ENCODE measurements at places on chromosomes 11 and 22. TPM values are rescaled to one million over a fixed set of nuclear protein-coding genes. Genes with fewer than 3 reads are reported as not detected.

The CD6 gene
- 3.1 TPM for total RNA-seq

The EHF gene
- total RNA-seq: 144 TPM

DNA sequence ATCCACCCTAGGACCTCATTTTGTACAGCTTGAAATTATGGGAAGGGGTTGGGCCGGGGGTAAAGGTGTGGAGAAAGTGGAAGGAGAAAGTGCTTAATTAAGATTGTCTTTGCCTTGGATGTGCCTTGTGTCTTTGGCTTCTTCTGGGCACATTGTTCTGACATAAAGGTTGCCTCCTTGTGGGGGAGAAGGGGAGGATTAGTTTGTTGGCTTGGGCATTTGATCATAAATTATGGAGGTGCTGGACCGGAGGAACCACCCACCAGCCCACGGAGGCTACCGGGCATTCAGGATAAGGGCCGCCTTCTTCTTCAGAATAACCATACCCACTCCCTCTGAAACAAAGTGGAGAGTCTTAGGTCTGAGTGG, 1.3 kb downstream of the PAFAH1B2 start:
- H3K4me1 ChIP-seq: peaks cover 16% of the 10 kb centered on the region
- H3K27ac ChIP-seq: peak overlapping the region; percentile 92
- peak overlapping the region; percentile 91 for H3K4me3 ChIP-seq
- H3K27me3 ChIP-seq: no peaks in the 10 kb centered on the region
- DNase-seq: no peak

DNA sequence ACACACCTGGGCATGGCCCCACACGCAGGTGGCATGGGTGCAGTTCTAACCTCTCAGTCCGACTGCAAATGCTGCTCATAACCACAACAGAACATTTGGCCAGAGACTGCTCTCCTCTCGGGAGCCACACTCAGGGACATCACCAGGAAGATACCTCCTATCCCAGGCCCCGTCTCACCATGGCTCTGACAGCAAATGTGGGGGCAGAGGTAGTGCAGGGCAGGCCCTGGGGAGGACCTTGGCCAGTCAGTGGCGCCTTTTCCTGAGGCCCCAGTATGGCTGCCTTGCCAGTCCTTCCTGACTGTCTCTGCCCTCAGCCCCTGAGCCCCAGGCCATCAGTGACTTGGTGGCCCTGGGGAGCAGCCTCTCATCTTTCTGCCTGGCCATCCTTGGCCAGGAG, 2.8 kb downstream of the KRTAP5-6 start:
- no peak overlapping the region for H3K27ac ChIP-seq
- no peaks in the 10 kb centered on the region for H3K36me3 ChIP-seq
- H3K4me1 ChIP-seq: no peaks in the 10 kb centered on the region
- no peak overlapping the region for H3K4me3 ChIP-seq

All from lung (tissue), 17 donors.